Activated CD8-positive, alpha-beta memory T cell treated with anti-CD3 and anti-CD28 coated beads, Interleukin-2, amount 50 U/mL, for 48 hours (primary cell): ENCODE measurements at places on chromosomes 7 and 10.
A peak's percentile ranks its signal among the peaks of the same experiment; 100 is the strongest.

DNA sequence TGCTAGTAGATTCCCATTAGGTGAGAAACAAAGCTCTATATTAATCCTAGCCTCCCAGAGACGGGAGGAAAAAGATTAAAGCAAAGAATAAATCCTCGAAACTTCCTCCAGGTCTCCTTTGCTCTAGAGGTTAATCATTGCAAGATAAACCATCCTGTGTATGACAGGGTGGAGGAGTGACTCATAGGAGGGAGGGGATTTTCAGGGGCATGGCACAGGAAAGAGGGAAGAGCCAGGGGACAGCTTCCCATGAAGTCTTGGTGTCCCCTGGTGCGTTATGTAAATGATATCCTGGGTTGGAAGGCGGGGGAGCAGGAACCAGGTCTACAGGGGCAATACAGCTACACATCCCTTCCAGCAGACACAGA lies 780 bp downstream of the CYP3A5 start:
- DNase-seq = no peak

- no peak for DNase-seq
These were observed 43.7 kb upstream of the SLIT1 start for GRCh38 chr10:97229322-97230015.

- DNase-seq = no peak
These were observed 275.9 kb downstream of the PRPF18 start for GRCh38 chr10:13862546-13863233.

DNA sequence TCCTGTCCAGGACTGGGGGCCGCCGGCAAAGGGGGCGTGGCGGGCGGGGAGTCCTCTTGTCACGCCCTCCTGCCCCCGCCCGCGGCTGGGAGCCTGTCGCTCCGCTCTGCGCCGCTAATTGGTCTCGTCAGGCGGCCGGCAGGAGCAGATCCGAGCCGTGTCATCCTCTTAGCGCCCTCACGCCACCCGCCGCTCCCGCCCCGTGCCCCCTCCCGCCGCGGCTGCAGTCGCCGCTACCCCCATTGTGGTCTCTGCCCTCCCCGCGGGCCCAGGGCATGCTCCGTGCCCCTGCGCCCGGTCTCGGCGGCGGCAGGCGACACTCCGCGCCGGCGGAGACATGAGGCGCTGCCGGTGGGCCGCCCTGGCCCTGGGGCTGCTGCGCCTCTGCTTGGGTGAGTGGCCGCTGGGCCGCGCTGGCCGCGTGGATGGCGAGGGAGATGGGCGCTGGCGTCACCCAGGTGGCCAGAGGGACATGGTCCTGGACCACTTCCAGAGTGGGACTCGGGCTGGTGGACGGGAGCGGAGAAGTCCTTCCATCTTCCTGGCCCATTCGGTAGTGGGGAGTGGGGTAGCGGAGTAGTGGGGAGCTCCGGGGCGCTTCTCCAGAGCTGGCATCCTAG lies at the start of gene CDHR1:
CDHR1 (plus strand) TSS at position 114 of the 620 bp plus-strand sequence; CDS start at position 338, 224 bp downstream.
- peak; percentile 75 for DNase-seq

GRCh38 chr7:16926283-16926682 lies 44.5 kb upstream of the AGR3 start:
- DNase-seq = no peak

DNA sequence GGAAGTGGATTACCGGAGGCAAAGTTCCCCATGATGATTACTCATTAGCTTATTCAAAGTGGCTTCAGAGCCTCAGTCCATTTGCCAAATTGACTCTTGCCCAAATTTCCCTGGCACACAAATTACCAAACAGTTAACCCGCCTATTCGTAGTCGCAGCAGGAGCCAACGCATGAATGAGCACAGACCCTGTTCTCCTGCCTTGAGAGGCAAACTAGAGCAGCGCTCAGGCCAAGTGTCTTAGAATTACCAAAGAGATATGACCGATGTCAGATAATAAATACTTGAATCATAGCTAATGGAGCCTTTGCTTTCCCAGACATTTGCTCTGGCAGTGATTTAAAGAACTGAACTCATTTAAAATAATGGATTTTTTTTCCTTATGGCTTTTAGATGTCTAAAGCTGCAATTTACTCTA lies 64.9 kb downstream of the CTTNBP2 start:
- no peak for DNase-seq

GRCh38 chr10:77505431-77506334 lies 131.9 kb downstream of the KCNMA1 start:
- no peak for DNase-seq

GRCh38 chr10:32337350-32337749 lies 9.6 kb downstream of the EPC1 start:
- no peak for DNase-seq

GRCh38 chr7:69399401-69399800 lies 198.9 kb upstream of the AUTS2 start:
- DNase-seq = no peak

- peak; percentile 78 for DNase-seq
These were observed 168.0 kb upstream of the ZNF32 start for GRCh38 chr10:43816351-43817321.

- DNase-seq = no peak
These were observed 103.7 kb downstream of the PLXNA4 start for GRCh38 chr7:132472463-132473120.

DNA sequence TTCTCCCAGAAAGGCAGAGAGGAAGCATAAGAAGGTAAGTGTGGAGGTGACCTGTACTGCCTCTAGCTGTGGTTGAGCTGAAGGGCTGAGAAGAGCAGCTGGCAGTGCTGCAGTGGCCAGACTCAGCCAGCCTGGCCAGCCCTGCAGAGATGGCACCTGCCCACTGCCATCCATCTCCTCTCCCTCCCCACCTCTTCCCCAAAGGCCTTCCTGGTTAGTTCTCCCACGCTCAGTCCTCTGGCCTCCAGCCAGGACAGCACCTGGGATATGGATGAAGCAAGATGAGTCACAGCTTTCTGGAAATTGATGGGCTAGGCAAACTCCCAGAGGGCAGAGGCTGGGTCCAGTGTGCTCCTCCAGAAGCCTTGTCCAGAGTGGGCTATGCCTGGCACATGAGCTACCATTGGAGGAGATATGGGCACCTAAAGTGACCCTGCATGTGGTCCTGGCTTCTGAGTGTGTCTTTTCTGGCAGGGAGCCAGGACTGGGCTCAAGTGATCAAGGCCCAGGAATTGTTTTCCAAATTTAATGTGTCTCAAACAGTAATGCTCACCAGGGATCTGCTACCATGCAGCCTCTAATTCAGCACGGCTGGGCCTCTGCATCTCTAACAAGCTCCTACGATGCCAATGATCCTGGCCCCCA lies 81.0 kb upstream of the CACUL1 start:
- DNase-seq = no peak
